T-cell (primary cell): ENCODE measurements at places on chromosomes 12 and 14.

DNA sequence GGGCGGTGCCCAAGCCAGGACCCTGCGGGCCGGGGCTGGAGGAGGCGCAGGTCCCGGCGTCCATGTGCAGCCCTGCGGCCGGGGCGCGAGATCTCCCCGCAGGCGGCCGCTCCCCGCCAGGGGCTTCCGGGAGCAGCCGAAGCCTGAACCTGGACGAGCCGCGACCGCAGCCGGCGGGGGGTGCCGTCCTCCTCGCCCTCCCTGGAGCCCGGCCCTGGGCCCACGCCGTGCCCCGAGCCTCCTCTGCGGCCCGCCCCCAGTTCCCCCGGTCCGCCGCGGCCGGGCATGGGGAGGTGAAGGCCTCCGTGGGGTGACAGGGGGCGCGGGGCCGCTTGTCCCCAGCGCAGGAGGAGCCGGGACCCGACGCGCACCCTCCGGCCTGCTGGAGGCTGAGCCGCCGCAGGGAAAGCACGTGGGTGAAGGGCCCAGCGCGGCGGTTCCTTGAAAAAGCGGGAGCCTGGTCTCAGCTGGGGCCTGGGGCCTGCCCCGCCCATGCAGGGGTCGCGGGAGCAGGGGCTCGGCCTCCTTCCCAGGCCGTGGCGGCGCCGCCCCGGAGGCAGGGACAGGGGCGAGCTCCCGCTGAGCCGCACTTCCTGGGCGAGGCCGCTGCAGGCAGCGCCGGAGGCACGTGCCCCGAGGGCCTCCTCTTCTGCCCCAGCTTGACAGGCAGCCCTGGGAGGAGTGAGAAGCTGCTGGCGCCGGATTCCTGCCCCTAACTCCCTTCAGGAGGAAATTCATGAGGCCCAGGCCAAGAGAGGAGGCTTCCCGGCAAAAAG is 55.6 kb upstream of the PPP2R5C start:
- DNase-seq: peak; percentile 65

DNA sequence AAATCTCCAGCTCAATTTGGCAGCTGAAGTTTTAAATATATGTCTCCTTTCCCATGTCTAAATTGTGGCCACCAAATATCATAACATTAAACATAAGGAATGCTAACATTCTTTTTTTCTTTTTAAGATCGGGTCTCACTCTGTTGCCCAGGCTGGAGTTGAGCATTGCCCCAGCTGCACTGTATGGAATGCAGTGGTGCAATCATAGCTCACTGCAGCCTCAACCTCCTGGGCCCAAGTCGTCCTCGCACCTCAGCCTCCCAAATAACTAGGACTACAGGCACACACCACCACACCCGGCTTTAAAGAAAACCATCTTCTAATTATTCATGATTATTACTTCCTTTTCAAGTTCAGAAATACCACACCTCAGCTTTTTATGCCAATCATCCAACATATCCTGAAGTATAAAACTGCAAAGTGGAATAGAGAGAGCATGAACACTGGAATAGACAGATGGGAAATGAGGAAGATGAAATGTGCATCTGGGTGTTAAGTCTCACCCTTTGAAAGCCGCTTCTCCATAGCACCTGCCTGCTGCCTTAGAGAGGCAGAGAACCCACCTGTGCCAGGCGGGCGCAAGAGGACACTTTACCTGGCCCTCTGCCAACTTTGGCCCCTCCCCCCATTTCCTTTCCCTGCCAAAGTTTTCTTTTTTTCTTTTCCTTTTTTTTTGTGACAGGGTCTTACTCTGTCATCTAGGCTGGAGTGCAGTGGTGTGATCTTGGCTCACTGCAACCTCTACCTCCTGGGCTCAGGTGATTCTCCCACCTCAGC is 2.8 kb upstream of the EML1 start:
- no peak for DNase-seq

DNA sequence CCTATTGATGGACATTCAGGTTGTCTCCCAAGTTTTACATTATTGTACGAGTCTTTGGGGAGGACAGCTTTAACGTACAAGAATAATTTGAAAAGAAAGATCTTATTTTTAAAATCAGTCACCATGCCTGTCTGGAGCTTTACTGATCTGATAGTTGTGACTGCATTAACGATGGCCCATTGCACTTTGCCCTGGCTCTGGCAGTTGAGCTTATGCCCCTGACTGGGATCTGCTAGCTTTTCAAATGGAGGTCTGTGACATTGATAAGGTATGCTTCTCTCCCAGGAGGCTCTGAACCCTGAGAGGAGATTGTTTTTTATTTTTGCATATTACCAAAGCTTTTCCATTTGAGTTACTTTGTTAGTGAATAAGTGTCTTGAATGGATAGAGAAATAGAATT is 17.9 kb upstream of the RAB3IP start:
- no peak for DNase-seq

- DNase-seq: no peak
Observed at GRCh38 chr14:77184396-77185092, 2.9 kb downstream of the TMEM63C start.

GRCh38 chr14:106786697-106787096 is 1260.3 kb downstream of the TMEM121 start:
- no peak for DNase-seq

- DNase-seq: no peak
Observed at GRCh38 chr14:54877703-54878021, 25.0 kb downstream of the GCH1 start.

DNA sequence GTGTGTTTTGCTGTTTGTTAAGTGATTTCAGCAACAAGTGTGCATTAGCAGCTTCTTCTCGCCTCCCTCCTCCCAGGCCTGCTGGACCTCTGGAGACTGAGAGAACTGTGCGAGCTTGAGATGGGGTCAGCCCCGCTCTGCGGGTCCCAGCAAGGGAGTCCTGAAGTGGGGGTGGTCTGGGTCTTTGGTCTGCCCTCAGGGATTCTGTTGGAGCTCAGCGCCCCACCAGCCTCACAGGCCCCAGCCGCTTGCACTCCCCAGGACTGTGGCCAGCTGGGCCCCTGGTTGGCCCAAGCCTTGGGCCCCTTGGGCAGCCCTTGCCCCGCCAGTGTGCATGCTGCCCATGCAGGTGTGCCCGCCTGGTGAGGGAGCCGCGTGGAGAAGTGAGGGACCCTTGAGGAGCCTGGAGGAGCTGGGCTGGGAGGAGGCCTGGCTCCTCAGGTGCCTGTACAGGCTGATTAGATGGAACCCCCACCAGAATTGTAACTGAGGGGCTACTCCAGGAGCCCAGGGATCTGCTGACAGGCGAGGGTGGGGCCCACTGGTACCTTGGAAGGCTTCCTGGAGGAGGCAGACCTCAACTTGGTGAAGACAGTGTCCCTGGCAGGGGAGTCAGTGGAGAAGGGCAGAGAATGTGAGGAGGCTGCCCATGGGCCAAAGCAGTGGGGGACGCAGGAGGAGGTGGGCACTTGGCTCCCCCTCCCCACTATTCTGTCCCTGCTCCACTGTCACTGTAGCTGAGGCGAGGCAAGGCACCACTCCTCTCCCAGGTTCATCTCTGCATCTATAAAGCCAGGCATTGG is 56.7 kb downstream of the BEGAIN start:
- no peak for DNase-seq

- DNase-seq: peak; percentile 56
Observed at GRCh38 chr14:75230140-75230792, 48.4 kb upstream of the FOS start.

GRCh38 chr14:101082436-101083384 is 179.2 kb upstream of the RTL1 start:
- no peak for DNase-seq

- DNase-seq: no peak
Observed at GRCh38 chr14:60090864-60091519, 731 bp upstream of the PCNX4 start.

DNA sequence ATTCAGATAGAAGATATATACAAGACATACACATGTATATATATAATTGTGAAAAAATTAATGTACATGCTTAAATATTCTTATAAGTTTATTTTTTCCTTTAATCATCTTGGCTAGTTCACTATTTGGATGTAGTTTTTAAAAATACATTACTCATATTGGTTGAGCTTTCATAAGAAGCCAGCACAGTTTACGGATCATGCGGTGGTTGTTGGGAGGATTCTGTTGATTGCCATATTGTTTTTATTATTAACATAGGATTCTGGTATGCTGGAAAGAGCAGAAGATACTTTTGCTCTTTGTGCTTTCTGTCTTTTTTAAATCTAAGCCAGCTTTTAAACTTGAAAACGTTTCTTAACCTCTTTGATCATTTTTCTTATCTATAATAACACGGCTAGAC is 163.4 kb downstream of the OTOGL start:
- no peak for DNase-seq

- DNase-seq: no peak
Observed at GRCh38 chr12:110704231-110704630, 15.3 kb upstream of the HVCN1 start.

- no peak for DNase-seq
Observed at GRCh38 chr14:41607304-41607775, 664 bp downstream of the LRFN5 start.

DNA sequence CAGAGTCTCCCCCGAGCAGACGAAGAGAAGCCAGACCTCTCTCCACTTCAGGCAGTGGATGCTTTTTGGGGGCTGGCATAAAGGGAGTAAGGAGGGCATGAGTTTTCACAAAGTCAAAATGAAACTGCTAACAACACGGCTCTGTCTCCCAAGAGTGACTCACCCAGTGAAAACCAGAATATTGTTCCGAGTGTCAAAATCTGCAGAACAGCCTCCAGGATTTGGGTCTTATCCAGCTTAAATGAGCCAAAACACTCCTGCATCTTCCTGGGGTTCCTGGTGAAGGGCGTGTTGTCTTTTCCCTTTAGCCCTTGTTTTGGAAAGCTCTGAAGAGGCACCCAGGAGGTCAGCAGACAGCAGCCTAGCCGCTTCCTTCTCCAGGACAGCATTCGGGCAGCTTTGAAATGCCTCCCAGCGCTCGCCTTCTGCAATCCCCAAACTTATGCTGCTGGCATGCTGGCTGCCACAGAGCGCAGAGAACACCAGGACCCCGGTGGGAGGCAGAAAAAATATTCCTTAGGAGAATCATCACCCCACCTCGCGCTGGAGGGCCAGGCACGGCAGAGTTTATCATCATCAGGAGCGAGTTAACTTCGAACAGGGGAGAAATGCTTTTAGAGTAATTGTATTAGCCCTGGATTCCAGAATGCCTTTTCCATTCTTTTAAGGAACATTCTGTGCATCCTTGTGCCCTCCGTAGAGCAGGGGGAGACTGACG is 117.7 kb upstream of the NCOR2 start:
- DNase-seq: no peak

DNA sequence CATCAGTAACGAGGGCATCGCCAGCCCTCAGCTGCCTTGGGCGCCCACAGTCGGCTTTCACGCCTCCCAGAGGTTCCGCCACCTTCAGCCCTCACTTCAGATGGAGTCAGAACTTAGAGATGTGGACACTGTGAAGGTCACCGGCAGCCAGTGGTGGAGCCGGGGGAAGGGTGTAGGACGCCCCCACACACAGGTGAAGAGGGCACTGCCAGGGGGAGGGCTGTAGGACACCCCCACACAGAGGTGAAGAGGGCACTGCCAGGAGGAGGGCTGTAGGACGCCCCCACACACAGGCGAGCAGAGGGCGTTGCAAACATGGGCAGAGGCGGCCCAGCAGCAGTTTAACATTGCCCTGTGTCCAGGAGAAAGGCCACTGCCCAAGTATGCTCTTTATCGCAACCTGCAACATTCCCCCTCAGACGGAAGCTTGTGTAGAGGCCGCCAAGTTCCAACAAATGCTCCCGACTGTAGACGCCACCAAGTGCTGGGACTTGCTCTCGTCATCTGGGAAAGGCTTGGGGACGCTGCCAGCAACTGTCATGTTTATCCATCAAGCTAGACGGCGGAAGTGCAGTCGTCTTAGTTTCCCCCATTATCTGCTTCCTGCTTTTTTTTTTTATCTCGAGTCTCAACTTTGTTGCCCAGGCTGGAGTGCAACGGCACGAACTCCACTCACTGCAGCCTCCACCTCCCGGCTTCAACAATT is 4.9 kb upstream of the ANKLE2 start:
- DNase-seq: no peak

DNA sequence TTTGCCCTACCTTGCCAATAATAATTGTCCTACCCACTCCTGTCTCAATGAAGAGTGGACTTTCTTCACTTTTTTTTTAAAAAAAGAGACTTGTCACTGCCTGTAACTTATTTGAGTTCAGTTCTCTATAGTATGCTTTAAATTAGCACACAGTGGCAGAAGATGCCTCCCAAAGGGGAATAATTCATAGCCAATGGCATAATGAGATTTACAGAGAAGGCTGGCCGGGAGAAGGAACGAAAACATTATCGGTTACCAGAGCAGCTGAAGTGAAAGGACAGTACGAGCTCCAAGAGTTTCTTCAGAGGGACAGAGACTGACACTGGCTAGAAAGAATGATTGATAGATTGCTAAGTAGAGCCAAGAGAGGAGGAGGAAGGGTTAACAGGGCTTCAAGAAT is 356.3 kb downstream of the EMP1 start:
- no peak for DNase-seq

GRCh38 chr14:32453857-32454810 is 125.0 kb downstream of the AKAP6 start:
- DNase-seq: no peak

- DNase-seq: no peak
Observed at GRCh38 chr14:85744573-85744972, 214.6 kb downstream of the FLRT2 start.

- DNase-seq: no peak
Observed at GRCh38 chr12:66717036-66717673, 38.3 kb upstream of the GRIP1 start.

DNA sequence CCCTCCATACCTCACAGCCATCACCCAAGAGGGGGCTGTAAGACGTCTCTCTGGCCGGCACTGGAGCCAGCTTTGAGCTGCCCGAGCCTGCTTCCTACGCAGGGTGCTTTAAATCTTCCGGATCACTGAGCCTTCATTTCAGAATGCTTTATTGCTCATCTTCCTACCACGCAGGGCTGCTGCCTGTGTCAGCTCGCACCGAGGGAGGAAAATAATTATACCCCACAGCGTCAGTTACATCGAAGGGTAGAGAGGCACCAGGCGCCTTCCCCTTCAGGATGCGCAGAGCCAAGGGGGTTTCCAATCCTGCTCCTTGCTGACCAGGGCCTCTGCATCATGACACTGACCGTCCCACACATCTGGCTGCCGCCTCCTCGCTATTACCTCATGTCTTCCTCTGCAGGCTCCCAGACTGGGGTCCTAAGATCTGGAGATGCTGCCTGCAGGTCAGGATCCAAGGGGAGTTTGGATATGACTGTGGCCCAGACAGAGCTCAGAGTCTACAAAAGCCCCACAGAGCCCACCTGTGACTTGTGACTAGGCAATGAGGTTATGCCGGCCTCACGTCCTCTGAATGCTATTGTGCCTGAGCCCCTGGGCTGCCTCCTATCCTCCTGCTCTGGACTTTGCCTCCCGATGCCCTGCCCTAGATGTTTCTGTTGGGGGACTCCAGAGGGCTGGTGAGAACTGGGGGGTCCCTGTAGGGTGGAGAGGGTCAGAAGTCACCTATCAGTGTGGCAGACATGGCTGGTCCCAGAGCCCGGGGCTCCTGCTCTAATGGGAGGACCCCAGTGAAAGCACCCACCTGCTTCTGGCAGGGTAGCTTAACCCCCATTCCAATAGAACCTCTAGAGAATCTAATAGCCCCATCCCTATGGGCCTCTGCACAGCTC is 220.3 kb upstream of the RTL1 start:
- no peak for DNase-seq
